ENCODE measurements at places on chromosomes 2 and 18.
A peak's percentile ranks its signal among the peaks of the same experiment; 100 is the strongest.

DNA sequence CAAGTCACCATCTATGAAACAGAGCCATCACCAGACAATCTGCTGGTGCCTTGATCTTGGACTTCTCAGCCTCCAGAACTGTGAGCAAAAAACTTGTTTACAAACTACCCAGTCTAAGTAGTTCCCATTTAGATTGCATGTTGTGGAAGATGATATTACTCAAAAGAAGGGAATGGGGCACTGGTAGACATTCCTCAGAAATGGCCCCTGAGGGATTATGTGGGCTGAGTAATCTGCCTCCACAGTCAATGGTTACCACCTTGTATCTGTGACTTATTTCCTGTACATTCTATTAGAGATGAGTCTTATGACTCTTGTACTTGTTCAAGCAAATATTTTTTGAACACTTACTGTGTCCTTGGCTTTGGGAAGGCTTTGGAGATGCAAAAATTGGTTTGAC, 160.4 kb downstream of the NUP35 start:
- no peak for DNase-seq

DNA sequence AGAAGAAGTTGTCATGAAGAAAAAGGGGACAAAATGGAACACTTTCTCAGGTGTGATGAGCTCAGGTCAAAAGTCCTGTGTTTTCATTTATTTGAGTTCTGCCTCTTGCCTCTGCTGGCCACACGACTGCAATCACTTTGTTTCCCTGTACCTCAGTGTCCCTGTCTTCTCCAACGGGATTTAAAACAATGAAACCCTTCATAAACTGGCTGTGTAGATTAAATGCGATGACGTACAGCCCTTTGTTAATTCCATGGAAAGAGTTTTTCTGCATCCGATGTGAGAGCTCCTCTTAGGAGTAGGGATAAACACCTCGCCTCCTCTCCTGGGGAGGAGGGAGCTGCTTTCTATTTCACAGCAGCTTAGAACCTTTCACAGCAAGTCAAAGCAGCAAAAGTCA, 51.5 kb upstream of the CNGA3 start:
- no peak for DNase-seq

DNA sequence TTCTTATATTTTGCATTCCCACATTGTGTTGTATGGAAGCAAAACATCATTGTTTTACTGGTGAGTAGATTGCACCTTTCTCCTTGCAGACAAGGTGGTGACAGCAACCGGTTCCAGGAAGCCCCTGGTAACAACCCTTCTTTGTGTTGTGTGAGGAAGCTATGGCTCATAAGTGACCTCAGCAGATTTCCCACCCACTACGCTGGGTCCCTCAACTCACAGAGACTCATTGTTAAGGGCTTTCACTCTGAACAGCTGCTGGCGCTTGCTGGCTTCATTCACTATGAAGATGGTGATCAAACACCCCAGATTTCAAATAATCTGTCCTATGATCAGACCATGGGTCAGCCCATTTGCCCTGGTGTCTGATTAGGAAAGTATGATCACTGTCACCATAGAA, 53.4 kb downstream of the WIPF1 start:
- DNase-seq: no peak

GRCh38 chr2:10572701-10573100, 117.1 kb downstream of the NOL10 start:
- no peak for DNase-seq

GRCh38 chr2:228334180-228334579, 152.7 kb upstream of the SPHKAP start:
- DNase-seq: no peak

DNA sequence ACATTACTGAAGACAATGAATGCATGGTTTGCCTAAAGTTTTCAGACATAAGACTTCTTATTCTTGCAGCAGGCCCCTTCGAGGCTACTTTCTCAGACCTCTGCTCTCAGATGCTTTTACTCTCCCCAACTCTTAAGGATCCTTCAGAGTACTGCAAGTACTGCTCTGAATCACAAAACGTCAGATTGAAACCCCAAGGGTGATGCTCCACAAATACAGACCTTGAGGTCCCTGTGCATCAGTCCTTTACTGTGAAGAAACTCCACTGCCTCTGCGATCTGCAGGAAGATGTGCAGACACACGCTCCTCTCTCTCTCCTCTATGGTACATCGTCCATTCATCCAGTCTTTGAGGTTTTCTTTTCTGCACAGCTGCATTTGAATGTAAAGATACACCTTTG, 52.8 kb downstream of the EIF2AK3 start:
- DNase-seq: no peak

DNA sequence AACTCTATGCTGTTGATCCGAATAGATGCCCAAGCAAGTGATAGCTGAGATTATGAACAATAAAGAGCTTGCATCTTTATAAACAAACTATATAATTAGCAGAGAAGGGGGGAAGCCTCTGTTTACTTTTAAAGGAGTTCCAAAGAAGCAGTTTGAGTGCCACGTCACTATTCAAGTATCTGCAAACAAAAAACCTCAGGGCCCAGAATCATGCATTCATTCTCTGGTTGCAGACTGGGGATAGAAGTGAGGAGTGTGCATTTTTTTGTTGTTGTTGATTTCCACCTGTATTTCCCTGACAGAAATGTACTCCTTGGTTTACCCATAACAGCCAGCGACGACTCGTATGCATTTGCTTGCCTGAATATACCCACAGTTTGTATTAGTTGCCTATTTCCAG, 264.3 kb downstream of the PTGR3 start:
- peak; percentile 2 for DNase-seq

DNA sequence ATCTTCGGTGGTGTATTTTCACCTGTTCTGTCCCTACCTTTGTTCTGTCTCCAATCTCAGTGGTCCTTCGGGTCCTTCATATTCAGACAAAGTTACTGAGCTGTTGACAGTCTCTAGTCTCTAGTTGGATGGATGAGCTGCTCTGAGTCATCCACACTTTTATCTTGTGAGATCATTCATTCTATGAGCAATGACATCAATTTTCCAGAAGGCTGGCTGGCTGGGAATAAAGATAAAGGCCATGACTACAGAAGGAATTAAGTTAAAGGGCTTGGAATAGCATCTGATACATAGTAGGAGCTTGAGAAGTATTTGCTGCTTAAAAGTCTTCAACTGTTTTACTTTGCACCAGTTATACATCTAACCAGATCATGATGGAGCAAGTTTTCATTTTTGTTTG, 43.1 kb upstream of the SLC39A10 start:
- DNase-seq: no peak

DNA sequence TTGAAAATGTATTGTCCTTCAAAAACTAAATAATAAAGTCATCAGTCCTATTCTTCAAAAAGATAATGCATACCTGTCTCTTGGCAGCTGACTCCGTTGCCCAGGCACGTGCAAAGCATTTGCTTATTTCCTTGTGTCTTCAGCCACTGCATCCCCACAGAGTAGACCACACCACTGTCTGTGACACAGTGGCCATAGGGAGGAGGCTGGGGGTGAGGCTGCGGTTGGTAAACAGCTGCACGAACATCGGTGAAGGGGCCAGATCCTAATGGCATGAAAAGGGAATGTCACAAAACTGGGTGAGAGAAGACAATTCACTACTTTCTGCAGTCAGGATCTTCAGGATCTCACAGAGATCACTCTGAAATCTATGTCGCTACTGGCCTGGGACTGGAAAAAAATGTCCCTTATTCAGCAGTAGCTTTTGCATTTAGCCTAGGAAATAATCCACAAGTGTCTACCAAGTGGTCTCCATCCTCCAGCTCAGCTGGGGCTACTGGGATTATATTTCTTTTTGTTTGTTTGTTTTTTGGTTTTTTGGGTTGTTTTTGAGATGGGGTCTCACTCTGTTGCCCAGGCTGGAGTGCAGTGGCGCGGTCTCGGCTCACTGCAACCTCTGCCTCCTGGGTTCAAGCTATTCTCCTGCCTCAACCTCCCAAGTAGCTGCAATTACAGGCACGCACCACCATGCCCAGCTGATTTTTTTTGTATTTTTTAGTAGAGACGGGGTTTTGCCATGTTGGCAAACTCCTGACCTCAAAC, 10.7 kb downstream of the FN1 start:
- no peak for DNase-seq

DNA sequence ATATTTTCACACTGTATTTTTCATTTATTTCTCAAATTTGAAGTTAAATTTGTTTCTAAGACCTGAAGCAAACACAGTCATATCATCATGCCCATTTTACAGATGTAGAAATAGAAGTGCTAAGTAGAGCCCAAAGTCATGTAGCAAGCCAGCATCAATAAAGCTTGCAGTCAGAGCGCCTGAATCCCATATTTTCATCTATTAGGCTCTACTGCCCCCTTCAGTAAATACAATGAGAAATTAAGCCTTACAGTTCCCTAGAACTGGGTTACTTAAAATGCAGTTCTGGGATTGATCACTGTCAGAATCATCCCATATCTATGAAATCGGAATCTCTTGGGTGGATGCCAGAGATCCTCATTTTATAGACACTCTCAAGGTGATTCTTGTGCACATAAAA, 419.9 kb downstream of the TGIF1 start:
- no peak for DNase-seq

DNA sequence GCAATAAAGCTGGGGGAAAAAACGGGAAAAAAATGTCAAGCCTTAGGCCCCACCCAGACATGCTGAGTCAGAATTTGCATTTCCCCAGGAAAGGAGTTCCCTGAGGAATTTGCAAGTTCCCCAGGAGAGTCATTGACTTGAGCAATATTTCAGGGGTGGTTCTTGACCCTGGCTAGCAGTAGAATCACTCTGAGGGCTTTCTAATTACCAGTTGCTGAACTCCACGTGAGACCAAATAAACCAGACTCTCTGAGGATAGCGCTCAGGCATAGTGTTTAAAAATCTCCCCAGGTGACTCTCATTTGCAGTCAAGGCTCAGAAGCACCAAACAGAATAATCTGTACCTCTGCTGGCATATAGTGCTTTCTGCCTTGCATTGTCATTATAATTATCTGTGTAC, 48.7 kb downstream of the C1QL2 start:
- DNase-seq: no peak

DNA sequence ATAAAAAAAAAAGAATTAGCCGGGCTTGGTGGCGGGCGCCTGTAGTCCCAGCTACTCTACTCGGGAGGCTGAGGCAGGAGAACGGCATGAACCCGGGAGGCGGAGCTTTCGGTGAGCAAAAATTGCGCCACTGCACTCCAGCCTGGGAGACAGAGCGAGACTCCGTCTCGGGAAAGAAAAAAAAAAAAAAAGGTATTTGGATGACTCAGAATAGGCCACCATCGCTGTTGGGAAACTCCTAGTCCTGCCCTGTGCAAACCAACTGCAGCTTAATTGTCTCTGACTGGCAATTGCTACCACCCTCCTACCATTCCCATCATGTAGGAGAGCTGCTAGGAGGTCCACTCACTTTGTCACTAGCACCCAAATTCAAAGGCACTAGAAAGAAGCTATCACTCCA, 43.5 kb downstream of the ATP8B1 start:
- DNase-seq: no peak

GRCh38 chr2:6820903-6821584, 44.7 kb downstream of the CMPK2 start:
- no peak for DNase-seq

- DNase-seq: peak; percentile 61
Observed at GRCh38 chr18:35192415-35192814, 48.4 kb upstream of the ZNF397 start.

- DNase-seq: no peak
Observed at GRCh38 chr2:72454189-72454588, 306.5 kb upstream of the CYP26B1 start.

DNA sequence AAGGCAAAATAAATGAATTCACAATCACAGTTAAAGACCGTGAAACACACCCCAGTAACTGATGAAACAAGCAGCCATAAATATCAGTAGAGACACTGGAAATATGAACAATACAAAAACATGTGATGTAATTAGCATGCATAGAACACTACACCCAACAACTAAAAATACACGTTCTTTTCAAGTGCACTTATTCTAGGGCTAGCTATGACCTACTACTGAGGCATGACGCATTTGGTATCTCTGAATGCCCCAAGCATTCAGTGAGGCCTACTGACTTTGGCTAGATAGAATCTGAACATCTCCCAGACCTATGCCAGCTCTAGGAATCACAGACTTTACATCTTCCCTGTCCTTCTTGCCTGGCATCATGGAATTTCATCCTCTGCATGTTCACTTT, 450.0 kb upstream of the ID2 start:
- DNase-seq: no peak

GRCh38 chr2:98761909-98762308, 31.0 kb upstream of the MGAT4A start:
- DNase-seq: no peak

DNA sequence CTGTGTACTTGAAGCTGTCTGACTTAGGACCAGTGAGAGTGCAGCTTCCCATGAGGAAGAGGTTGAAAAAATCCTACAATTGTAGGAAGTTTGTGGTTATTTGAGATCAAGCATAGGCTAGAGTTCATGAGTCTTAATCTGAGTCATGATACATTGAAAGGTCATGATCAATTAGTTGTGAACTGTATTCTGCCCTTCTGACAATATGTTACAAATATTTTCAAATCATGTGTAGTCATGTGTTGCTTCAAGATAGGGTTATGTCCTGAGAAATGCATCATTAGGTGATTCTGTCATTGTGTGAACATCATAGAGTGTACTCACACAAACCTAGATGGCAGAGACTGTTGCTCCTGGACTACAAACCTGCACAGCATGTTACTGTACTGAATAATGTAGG, 68.4 kb upstream of the MFF start:
- no peak for DNase-seq

DNA sequence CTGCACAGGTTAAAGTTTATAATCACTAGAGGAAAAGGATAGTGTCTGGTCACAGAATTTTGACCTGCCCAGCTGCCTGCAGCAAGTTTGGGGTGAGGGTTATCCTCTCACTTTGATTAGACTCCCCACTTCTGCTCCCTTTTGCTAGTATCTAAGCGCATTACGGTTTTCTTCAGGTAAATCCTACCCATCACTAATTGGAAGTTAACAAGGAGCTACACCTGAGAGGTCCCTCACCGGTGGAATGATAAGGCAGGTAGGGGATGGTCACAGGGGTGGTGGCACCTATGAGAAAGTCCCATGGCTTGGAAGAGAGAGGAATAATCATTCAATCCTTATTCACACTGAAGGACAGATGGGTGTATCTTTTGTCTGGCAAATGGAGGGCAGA, 7.6 kb downstream of the BCL2 start:
- DNase-seq: no peak
